ENCODE measurements at places on chromosomes 13 and 19. TPM values are rescaled to one million over a fixed set of nuclear protein-coding genes. Genes with fewer than 3 reads are reported as not detected.

DNA sequence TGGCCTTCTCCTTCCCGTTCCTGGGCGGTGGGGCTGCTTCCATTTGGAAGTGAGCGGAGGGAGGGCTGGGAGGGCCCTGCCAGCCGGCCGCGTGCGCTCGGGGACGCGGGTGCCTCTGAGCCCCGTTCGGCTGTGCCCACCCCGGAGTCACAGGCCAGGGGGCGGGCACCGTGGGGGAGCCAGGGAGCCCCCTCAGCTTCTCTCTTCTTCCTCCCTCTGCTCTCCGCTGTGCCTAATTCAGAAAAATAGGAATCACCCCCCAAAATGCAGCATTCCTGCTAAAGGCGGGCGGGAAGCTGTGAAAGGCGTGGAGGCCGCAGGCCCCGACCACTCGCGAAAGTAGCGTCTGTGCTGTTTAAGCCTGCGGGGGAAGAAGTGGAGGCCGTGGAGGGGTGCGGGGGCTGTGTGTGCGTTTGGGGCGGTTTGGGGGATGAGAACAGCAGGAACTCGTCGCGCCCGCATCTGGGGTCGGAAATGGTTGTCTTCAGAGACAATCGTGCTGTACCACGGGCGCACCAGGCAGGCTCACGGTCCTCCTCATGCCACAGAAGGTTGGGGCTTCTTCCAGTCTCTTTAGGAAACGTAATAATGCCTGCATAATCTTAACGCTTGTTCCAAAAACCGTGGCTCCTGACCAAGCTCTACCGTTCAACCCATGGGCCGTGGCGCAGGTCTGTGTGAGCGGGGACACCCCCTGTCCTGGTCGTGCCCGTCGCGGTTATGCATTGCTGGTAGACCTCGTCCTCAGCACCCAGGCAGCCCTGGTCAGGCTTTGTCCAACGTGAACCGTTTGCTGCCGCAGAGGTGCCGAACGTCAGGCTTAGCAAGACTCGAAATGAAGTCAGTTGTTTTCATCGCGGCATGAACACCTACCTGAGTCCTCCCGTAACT, 110.4 kb upstream of the SOX1 start:
- H3K4me1 ChIP-seq = no peaks in the 10 kb centered on the region
- no peak for DNase-seq
- H3K36me3 ChIP-seq = no peaks in the 10 kb centered on the region

DNA sequence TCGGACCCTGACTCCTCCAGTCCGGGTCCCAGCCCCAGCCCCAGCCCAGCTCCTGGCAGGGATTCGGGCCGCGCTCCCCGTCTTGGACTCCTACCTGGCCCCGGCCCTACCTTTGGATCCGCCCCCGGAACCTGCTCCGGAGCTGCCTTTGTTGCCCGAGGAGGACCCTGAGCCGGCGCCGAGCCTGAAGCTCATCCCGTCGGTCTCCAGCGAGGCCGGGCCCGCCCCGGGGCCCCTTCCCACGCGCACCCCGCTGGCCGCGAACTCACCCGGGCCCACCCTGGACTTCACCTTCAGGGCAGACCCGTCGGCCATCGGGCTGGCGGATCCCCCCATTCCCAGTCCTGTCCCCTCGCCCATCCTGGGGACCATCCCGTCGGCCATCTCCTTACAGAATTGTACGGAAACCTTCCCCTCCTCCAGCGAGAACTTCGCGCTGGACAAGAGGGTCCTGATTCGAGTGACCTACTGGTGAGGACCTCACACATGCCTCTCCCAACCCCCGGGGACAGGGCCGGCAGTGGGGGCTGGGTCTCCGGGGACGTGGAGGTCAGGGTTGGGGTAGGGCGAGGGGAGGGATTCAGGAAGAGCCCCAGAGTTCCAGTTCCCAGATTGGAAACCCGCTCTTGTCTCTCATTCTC, 732 bp downstream of the SELENOV start:
- peaks cover 34% of the 10 kb centered on the region for H3K27me3 ChIP-seq
- H3K27ac ChIP-seq = no peak overlapping the region
- H3K4me1 ChIP-seq = peaks cover 2% of the 10 kb centered on the region

GRCh38 chr13:37029617-37030016, 29.0 kb downstream of the EXOSC8 start:
- H3K4me3 ChIP-seq = no peak overlapping the region
- peaks cover 3% of the 10 kb centered on the region for H3K36me3 ChIP-seq
- H3K4me1 ChIP-seq = no peaks in the 10 kb centered on the region
- H3K27me3 ChIP-seq = no peaks in the 10 kb centered on the region

DNA sequence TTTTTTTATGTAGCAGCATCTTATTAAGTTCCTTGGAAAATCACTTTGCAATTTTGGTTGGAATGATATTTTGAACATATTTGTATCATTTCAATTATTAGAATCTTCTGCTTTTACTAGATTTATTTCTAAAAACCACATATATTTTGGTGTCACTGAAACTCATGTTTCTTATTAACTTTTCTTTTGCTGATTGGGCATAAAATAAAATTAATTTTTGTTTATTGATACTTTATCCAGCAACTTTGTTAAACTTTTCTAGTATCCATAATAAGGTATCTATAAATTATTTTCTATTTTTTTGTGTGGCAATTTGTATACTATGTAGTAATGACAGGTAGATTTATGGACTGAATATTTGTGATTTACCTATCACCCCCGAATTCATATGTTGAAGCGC, 556.4 kb upstream of the ATXN8OS start:
- no peaks in the 10 kb centered on the region for H3K4me1 ChIP-seq
- DNase-seq = no peak
- H3K36me3 ChIP-seq = no peaks in the 10 kb centered on the region
- no peaks in the 10 kb centered on the region for H3K27me3 ChIP-seq
- H3K4me3 ChIP-seq = no peak overlapping the region

GRCh38 chr19:30523791-30524190, 151.6 kb downstream of the ZNF536 start:
- H3K27me3 ChIP-seq = no peaks in the 10 kb centered on the region
- H3K4me3 ChIP-seq = no peak overlapping the region
- no peak for DNase-seq

DNA sequence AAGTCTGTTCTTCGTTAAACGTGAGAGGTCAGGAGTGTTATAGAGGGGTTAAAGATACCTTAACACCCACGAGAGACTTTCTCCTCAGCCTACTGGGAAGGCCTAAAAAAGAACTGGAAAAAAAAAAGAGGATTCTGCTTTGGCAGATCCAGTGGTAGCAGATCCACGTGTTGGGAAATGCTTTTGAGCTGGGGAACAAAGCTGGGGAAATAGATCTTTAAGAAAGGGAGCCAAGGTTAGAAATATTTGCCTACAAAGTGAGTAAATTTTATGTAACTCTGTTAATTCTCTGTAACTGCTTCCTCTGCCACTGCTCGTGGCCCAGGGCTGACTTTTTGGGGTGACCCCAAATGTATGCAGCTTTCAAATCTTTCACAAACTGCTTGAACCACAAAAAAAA, 11.7 kb downstream of the RFX2 start:
- no peak for DNase-seq
- no peaks in the 10 kb centered on the region for H3K4me1 ChIP-seq
- peak overlapping the region; percentile 39 for H3K27ac ChIP-seq
- H3K27me3 ChIP-seq = no peaks in the 10 kb centered on the region
- H3K4me3 ChIP-seq = no peak overlapping the region

DNA sequence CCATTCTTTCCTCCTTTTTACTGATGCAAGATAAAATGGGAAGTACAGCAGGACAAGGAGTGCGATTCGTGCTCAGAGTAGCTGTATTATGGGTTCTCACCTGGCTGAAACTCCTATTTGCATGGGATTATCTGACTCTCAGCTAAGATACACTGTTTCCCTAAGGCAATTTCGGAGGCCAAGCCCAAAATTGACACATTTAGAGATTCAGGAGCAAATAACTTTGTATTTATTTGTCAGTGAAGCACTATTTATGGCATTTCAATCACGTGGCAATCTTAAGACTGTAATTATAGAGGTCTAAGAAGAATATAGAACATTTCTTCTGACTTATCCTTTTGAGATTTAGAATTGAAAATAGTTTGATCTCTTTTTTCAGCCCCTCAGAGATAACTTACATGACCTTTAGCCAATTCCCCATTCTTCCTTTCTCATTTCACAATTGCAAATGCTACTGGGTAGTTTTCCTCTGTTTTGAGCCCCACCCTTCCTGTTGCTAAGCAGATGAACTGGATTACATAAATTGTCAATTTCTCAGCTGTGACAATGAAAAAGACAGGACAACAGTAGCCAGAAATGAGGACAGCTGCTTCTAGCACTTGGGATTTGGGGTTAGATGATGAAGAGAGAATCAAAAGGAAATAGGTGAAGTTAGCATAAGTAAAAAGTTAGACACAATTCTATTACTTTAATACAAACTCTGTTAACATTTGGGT, 122.7 kb upstream of the FRY start:
- H3K27ac ChIP-seq = no peak overlapping the region
- DNase-seq = no peak
- no peaks in the 10 kb centered on the region for H3K36me3 ChIP-seq
- H3K27me3 ChIP-seq = no peaks in the 10 kb centered on the region

- no peaks in the 10 kb centered on the region for H3K4me1 ChIP-seq
- H3K4me3 ChIP-seq = no peak overlapping the region
- H3K27me3 ChIP-seq = no peaks in the 10 kb centered on the region
- no peak for DNase-seq
Measured at GRCh38 chr19:18660051-18660910, 23.2 kb upstream of the CRTC1 start.

GRCh38 chr19:37564624-37565369, 29.8 kb downstream of the ZNF571 start:
- peaks cover 4% of the 10 kb centered on the region for H3K36me3 ChIP-seq
- DNase-seq = no peak
- H3K27me3 ChIP-seq = no peaks in the 10 kb centered on the region
- no peaks in the 10 kb centered on the region for H3K4me1 ChIP-seq
- H3K27ac ChIP-seq = no peak overlapping the region
- H3K4me3 ChIP-seq = no peak overlapping the region

- no peak for DNase-seq
- H3K4me3 ChIP-seq = no peak overlapping the region
- H3K27me3 ChIP-seq = no peaks in the 10 kb centered on the region
- H3K36me3 ChIP-seq = no peaks in the 10 kb centered on the region
Measured at GRCh38 chr13:75612354-75612753, 23.8 kb upstream of the LMO7 start.

DCT gene
- 0.66 TPM for total RNA-seq

ZNF534 gene
- total RNA-seq = 0.33 TPM

STX10 gene
- total RNA-seq = 74.6 TPM

Data from breast epithelium (tissue), 4 donors.